Breast epithelium (tissue), 4 donors: ENCODE measurements at places on chromosomes 3 and 15. TPM values are rescaled to one million over a fixed set of nuclear protein-coding genes. Genes with fewer than 3 reads are reported as not detected.
A peak's percentile ranks its signal among the peaks of the same experiment; 100 is the strongest.

DNA sequence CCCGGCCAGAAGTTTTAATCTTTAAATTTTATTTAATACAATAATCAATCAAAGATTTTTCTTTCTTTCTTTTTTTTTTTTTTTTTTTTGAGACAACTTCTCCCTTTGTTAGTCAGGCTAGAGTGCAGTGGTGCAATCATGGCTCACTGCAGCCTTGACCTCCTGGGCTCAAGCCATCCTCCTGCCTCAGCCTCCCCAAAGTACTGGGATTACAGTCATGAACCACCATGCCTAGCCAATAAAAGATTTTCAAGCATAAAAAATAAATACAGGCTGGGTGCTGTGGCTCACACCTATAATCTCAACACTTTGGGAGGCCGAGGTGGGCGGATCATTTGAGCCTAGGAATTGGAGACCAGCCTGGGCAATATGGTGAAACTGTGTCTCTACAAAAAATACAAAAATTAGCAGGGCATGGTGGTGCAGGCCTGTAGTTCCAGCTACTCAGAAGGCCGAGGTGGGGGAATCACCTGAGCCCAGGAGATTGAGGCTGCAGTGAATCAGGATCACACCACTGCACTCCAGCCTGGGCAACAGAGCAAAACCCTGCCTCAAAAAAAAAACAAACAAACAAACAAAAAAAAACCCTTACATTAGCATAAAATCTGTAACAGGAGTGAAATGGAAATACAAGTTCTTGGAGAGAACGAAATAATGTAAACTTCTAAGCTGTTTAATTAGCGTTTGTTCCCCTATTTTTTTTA is 29.1 kb upstream of the SRP14 start:
- H3K27me3 ChIP-seq: no peaks in the 10 kb centered on the region
- no peak overlapping the region for H3K4me3 ChIP-seq
- no peak for DNase-seq
- H3K36me3 ChIP-seq: no peaks in the 10 kb centered on the region
- peaks cover 9% of the 10 kb centered on the region for H3K4me1 ChIP-seq

DNA sequence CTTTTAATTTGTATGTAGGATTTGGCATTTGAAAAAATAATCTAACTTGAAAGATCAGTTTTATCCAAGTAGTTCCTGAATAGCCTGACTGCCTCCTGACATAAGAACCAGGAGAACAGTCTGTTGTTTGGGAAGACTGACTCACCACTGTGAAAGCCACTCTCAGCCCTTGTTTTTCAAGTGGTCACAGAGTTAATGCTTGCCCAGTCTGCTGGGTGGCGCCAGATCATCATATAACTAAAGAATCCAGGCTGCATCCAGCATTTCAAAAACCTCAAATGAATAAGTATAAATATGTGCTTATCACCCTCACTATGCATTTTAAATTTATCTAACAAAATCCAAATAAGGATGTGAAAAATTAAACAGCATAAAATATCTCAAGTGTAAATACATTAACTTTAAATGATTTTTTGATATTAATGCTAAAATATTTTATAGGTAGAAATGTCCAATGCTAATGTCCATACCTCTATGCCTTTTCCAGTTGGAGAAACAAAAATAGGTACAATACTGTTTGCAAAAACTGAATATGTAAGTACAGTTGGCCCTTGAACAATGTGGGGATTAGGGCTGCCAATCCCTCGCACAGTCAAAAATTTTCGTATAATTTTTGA is 26.9 kb upstream of the ZBBX start:
- DNase-seq: no peak
- H3K36me3 ChIP-seq: no peaks in the 10 kb centered on the region
- H3K27me3 ChIP-seq: no peaks in the 10 kb centered on the region
- no peak overlapping the region for H3K4me3 ChIP-seq
- no peak overlapping the region for H3K27ac ChIP-seq

- H3K36me3 ChIP-seq: no peaks in the 10 kb centered on the region
- no peak overlapping the region for H3K4me3 ChIP-seq
- DNase-seq: no peak
Observed at GRCh38 chr3:140277886-140278285, 342.9 kb downstream of the CLSTN2 start.

DNA sequence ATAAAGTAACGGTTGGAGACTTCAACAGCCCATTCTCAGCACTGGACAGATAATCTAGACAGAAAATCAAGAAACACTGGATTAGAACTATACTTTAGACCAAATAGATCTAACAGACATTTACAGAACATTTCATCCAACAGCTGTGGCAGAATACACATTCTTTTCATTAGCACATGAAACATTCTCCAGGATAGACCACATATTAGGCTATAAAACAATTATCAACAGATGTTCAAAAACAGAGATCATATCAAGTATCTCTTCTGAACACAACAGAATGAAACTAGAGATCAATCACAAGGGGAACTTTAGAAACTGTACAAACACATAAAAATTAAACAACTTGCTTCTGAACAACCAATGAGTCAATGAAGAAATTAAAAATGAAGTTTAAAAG is 133.3 kb downstream of the ADAM10 start:
- no peaks in the 10 kb centered on the region for H3K4me1 ChIP-seq
- no peak overlapping the region for H3K27ac ChIP-seq
- no peak for DNase-seq
- no peaks in the 10 kb centered on the region for H3K36me3 ChIP-seq
- H3K27me3 ChIP-seq: no peaks in the 10 kb centered on the region

DNA sequence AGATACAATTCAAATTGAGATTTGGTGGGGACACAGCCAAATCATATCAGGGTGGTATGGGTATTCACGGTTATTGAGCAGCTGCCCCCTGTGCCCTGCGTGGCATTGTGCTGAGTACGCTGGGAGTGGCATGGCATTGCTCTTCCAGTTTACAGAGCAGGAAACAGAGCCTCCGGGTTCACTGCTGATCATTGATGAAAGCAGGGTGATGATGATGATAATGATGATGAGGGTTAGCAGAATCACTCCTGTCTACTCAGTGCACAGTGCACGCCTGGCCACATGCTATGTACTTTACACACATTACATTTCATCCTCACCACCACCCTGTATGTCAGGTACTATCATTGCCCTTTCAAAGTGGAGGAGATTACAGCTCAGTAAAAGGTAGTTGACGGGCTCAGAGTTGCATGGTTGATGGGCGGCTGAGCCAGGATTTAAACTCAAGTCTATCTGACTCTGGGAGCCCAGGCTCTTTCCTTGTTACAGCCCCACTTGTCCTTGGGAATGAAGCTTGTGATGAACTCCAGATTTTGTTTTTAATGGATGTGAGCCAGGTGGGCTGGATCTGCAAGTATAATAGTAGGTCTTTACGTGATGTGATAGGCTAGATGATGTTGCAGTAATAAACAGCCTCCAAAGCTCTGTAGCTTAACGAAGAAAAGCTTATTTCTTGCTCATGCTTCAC is 87.6 kb upstream of the MYZAP start:
- H3K36me3 ChIP-seq: no peaks in the 10 kb centered on the region
- peak overlapping the region; percentile 87 for H3K27ac ChIP-seq
- no peaks in the 10 kb centered on the region for H3K27me3 ChIP-seq
- DNase-seq: no peak

GRCh38 chr3:46926871-46927717 is 49.5 kb downstream of the CCDC12 start:
- H3K4me3 ChIP-seq: no peak overlapping the region
- DNase-seq: peak; percentile 40
- H3K27me3 ChIP-seq: no peaks in the 10 kb centered on the region
- peak overlapping the region; percentile 8 for H3K27ac ChIP-seq
- H3K4me1 ChIP-seq: peaks cover 8% of the 10 kb centered on the region
- no peaks in the 10 kb centered on the region for H3K36me3 ChIP-seq

The SLC38A3 gene
- total RNA-seq: 2.5 TPM

The SCAANT1 gene
- not detected for total RNA-seq

- H3K4me1 ChIP-seq: no peaks in the 10 kb centered on the region
- no peaks in the 10 kb centered on the region for H3K36me3 ChIP-seq
- no peak overlapping the region for H3K27ac ChIP-seq
- H3K4me3 ChIP-seq: no peak overlapping the region
- no peak for DNase-seq
Observed at GRCh38 chr15:27885201-27885600, 213.9 kb downstream of the OCA2 start.

GRCh38 chr3:124860599-124860998 is 26.6 kb downstream of the ITGB5 start:
- no peak overlapping the region for H3K4me3 ChIP-seq
- peak overlapping the region; percentile 65 for H3K27ac ChIP-seq
- DNase-seq: peak; percentile 62
- H3K36me3 ChIP-seq: no peaks in the 10 kb centered on the region
- no peaks in the 10 kb centered on the region for H3K4me1 ChIP-seq

The OIP5 gene
- total RNA-seq: 0.80 TPM

The NME9 gene
- 0.48 TPM for total RNA-seq

DNA sequence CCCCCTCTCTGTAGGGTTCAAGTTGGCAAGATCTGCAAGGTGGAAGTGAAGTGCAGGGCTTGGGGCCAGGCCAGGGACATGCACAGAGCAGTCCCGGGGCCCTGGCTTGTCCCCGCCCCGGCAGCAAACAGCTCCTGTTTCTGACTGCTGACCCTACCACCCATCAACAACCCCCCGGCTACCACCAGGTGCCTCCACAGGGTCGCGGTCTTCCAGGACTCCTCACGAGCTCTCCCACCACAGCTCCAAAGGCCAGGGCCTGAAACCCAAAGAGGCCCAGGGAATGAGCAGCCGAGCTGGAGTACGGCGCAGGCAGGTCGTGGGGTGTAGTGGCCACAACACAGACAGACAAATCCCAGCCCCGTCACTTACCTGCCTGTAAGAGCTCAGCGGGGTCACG is 121.3 kb upstream of the SMAD3 start:
- H3K27me3 ChIP-seq: no peaks in the 10 kb centered on the region
- DNase-seq: no peak
- H3K4me3 ChIP-seq: no peak overlapping the region
- H3K36me3 ChIP-seq: no peaks in the 10 kb centered on the region

DNA sequence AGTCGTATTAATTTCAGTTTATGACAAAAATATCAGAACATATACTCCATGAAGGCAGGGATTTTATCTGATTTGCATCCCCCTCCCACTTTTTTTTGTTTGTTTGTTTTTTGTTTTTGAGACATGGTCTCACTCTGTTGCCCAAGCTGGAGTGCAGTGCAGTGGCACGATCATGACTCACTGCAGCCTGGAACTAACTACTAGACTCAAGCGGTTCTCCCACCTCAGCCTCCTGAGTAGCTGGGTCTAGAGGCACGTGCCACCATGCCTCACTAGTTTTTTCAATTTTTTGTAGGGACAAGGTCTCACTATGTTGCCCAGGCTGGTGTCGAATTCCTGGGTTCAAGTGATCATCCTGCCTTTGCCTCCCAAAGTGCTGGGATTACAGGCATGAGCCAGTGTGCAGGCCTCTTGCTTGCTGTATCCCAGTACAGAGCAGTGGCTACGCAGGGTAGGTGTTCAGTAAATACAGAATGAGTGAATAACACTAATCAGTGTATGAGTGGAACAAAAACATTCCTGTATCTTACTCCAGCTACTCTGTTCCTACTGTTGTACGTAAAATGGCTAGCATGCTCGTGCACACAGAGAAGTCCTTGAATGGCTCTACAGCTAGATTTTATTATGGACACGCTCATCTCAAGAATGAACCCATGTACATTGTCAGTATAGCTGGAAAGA is 272.4 kb downstream of the FOXP1 start:
- no peaks in the 10 kb centered on the region for H3K27me3 ChIP-seq
- no peak overlapping the region for H3K4me3 ChIP-seq
- no peaks in the 10 kb centered on the region for H3K4me1 ChIP-seq
- H3K27ac ChIP-seq: no peak overlapping the region

GRCh38 chr15:66456211-66456610 is 41.4 kb downstream of the SNAPC5 start:
- H3K4me3 ChIP-seq: no peak overlapping the region
- H3K36me3 ChIP-seq: no peaks in the 10 kb centered on the region
- H3K27me3 ChIP-seq: no peaks in the 10 kb centered on the region
- DNase-seq: no peak
- no peaks in the 10 kb centered on the region for H3K4me1 ChIP-seq
- H3K27ac ChIP-seq: no peak overlapping the region

DNA sequence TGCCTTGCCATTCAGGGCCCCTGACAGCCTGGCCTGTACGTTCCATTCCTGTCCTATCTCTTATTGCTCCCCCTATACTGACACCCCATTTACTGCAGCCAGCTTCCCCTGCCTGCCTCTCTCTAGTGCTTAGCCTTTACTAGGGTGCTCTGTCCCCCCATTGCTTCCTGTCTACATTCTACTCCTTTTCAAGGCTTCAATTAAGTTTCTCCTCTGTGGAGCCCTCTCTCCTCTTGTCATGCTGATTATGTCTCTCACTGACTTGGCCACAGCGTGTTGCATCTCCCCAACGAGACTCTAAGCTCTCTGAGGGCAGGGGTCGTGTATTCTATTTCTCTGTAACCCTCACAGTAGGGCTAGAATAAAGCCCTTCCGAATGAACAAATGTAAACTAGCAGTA is 185.2 kb downstream of the RPLP1 start:
- H3K27me3 ChIP-seq: no peaks in the 10 kb centered on the region
- no peaks in the 10 kb centered on the region for H3K36me3 ChIP-seq
- DNase-seq: no peak
- H3K4me1 ChIP-seq: no peaks in the 10 kb centered on the region

- no peaks in the 10 kb centered on the region for H3K4me1 ChIP-seq
- no peak for DNase-seq
- no peaks in the 10 kb centered on the region for H3K27me3 ChIP-seq
- H3K27ac ChIP-seq: peak overlapping the region; percentile 73
- no peaks in the 10 kb centered on the region for H3K36me3 ChIP-seq
Observed at GRCh38 chr15:67843571-67844387, 3.9 kb upstream of the RNU6-1 start.

The NPAP1 gene
- total RNA-seq: not detected

DNA sequence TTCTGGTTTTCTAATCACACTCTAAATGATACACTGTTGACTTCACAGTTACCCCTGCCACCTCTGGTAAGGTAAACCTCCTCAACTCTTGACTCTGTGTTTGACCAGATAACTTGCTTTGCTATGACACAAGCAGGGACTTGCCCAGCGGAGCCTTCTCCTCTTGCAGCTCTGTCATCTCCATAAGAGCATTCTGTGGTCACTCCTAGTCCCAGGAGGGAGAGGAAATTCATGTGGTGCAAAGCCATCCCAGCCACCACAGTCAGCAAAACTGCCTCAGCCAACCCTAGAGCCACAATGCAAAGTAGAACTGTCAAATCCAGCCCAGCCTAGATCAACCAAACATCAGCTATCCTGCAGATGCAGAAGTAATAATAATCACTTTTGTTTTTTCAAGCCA is 144.7 kb upstream of the GADL1 start:
- H3K27ac ChIP-seq: no peak overlapping the region
- no peak for DNase-seq
- H3K4me1 ChIP-seq: no peaks in the 10 kb centered on the region
- no peak overlapping the region for H3K4me3 ChIP-seq

The CCR8 gene
- not detected for total RNA-seq
